ENCODE measurements at places on chromosomes 2 and 18.

- DNase-seq, result no peak
These were observed 7.9 kb downstream of the GREB1 start for GRCh38 chr2:11541693-11542274.

DNA sequence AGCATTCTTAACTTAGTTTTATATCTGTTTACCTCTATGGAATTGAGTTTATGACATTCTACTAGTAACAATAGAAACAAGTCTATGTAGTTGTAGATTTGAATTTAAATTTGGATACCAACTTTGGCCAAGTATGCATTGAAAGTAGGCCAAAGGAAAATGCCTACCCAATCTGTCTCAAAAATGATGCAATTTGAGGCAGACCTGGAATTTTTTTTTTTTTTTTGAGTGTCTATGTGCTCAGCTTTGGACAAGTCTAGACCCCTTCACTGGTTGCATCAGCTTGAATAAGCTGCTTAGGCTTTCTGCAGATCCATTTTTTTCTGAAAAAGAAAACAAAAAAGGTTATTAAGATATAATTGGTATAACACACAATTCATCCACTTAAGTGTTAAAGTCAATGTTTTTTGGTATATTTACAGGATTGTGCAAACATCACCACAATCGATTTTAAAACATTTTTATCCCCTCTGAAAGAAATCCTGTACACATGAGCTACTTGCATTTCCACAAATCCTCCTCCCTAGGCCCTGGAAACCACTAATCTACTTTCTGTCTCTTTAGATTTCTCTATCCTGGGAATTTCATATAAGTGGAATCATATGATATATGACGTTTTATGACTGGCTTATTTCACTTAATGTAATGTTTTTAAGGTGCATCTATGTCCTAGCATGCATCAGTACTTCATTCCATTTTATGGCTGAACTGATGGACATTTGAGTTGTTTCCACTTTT, 185.1 kb upstream of the CCDC68 start:
- no peak for DNase-seq

GRCh38 chr2:128394007-128394730, 75.5 kb upstream of the HS6ST1 start:
- DNase-seq, result no peak

- no peak for DNase-seq
These were observed 105.4 kb downstream of the INHBB start for GRCh38 chr2:120451334-120451733.

GRCh38 chr2:135202751-135203150, 150.7 kb downstream of the RAB3GAP1 start:
- DNase-seq, result no peak

Measured in nucleus accumbens (tissue), 56 donors.